ENCODE measurements at places on chromosomes 2 and 18. TPM values are rescaled to one million over a fixed set of nuclear protein-coding genes. Genes with fewer than 3 reads are reported as not detected.

The UGT1A1 gene
- 0.56 TPM for total RNA-seq

The STAT1 gene
- total RNA-seq, result 51.0 TPM

The SLC30A3 gene
- total RNA-seq, result not detected

The TMEM131 gene
- total RNA-seq, result 33.8 TPM

The POTEJ gene
- total RNA-seq, result not detected

The ACVR2A gene
- 12.1 TPM for total RNA-seq
